Activated CD8-positive, alpha-beta memory T cell treated with anti-CD3 and anti-CD28 coated beads for 1 hour (primary cell): ENCODE measurements at places on chromosomes 4 and X.

DNA sequence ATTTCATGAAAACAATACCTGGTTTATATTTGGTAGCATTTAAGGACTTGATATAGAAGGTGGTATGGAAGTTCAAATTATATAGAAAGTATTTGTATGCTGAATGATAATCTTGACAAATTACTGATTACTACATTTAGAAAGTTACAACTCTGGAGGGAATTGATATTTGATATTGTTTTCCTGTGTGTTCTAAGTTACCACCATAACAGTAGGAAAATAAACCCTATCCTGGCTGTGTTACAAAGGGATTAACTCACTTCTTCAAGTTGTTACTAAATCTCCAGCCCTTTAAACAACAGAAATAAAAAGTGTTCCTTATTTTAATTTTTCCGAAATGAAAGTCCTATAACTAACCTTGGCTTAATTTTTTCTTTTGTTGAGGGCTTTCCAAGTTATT, 36.6 kb downstream of the FHL1 start:
- DNase-seq: no peak

- no peak for DNase-seq
Observed at GRCh38 chr4:143961075-143961474, 55.7 kb upstream of the GYPE start.

GRCh38 chr4:146061610-146062334, 113.7 kb upstream of the LSM6 start:
- DNase-seq: no peak

GRCh38 chrX:110402091-110402849, 43.6 kb downstream of the RTL9 start:
- DNase-seq: no peak

DNA sequence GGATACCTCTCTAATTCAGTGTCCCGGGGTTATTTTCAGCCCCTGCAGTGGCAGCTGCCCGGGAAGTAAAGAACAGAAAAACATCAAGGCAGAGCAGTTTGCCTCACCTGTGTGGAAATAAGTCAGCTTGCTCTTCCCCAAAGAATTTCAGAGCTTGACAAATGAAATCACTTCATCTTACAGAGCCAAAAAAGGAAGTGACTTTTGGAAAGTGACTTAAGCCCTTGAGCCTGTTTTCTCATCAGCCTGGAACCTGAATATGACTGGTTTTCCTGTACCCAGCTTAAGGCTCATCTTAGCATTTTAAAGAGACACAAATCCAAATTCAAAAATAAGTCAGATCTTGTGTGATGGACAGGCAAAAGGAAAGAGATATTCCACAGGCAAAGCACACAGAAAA, 211.6 kb downstream of the RCHY1 start:
- DNase-seq: no peak

DNA sequence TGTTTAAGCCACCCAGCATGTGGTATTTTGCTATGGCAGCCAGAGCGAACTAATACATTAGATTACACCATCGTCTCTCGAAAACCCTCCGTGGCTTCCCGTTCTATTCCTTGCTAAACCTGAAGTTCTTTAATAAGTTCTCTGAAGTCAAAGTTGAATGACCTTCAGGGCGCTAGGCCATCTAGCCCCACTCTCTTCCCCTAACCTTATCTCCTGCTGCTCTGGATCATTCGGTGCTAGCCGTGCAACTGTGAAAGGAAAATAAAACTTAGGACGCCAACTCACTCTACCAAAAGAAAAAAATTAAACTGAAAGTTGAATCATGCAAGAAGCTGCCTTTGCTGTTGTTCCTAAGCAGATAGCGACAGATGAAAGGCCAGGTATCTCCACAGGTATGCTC, 40.0 kb downstream of the CHRNA9 start:
- DNase-seq: no peak

GRCh38 chrX:16588266-16588665, 61.7 kb upstream of the S100G start:
- no peak for DNase-seq
